Sigmoid colon (tissue), 7 donors: ENCODE measurements at places on chromosomes 2 and 18. TPM values are rescaled to one million over a fixed set of nuclear protein-coding genes. Genes with fewer than 3 reads are reported as not detected.

Gene MEP1B
- total RNA-seq, result not detected

Gene LIMS4
- total RNA-seq, result 4.6 TPM

Gene RAX
- total RNA-seq, result not detected

Gene TSPYL6
- not detected for total RNA-seq

Gene POTEC
- not detected for total RNA-seq

Gene CPO
- 0.33 TPM for total RNA-seq

- DNase-seq, result no peak
Measured at GRCh38 chr2:61924895-61925663, 19.6 kb downstream of the COMMD1 start.

- peak; percentile 88 for DNase-seq
Measured at GRCh38 chr2:7026742-7027141, 109.5 kb downstream of the RNF144A start.

GRCh38 chr2:181457741-181458425 lies 697 bp downstream of the ITGA4 start:
- DNase-seq, result peak; percentile 64

DNA sequence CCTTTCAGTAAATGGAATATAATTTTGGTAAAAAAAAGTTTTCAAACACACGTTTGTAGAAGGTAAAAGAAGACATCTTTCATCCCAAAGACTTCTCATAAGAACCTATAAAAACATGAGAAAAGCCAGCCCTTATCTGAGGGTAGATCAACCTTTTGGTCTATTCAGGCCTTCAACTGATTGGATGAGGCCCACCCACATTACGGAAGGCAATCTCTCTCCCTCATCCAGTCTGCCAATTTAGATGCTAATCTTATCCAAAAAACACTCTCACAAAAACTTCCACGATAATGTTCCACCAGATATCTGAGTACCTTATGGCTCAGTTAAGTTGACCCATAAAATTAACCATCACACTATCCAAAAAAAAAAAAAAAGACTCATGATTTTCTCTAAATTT lies 2.2 kb upstream of the CDH20 start:
- no peak for DNase-seq

- no peak for DNase-seq
Measured at GRCh38 chr2:230784795-230785194, 72.2 kb downstream of the CAB39 start.

GRCh38 chr18:70385474-70385873 lies 96.6 kb downstream of the SOCS6 start:
- DNase-seq, result no peak

GRCh38 chr2:208608122-208608835 lies 201.7 kb downstream of the PTH2R start:
- DNase-seq, result no peak
